A549 treated with dexamethasone at 1 μM for 4 hours (cell line): ENCODE measurements at places on chromosomes 4 and X. TPM values are rescaled to one million over a fixed set of nuclear protein-coding genes. Genes with fewer than 3 reads are reported as not detected.

Gene XG
- not detected in 5 replicates for total RNA-seq

Gene VEGFC
- 8.5 to 10.6 TPM (median 9.0 TPM) in 5 replicates for total RNA-seq

Gene BEX5
- total RNA-seq: not detected in 5 replicates

Gene KCNE5
- total RNA-seq: 0.13 to 0.15 TPM (median 0.13 TPM) in 3 of 5 replicates, not detected in the others

Gene IRAK1
- total RNA-seq: 184 to 233 TPM (median 221 TPM) in 5 replicates

Gene FGF5
- total RNA-seq: 0.11 to 0.31 TPM (median 0.12 TPM) in 5 replicates

Gene CCDC160
- 0.07 TPM in 2 of 5 replicates, not detected in the others for total RNA-seq

Gene TCEANC
- total RNA-seq: 0.60 to 1.3 TPM (median 0.79 TPM) in 5 replicates

Gene PCGF3
- total RNA-seq: 16.3 to 20.7 TPM (median 19.4 TPM) in 5 replicates

Gene AMELX
- not detected in 5 replicates for total RNA-seq

Gene SPATA18
- total RNA-seq: 3.4 to 5.1 TPM (median 4.6 TPM) in 5 replicates

Gene DUSP21
- total RNA-seq: not detected in 5 replicates

Gene USP27X
- 3.5 to 5.0 TPM (median 3.9 TPM) in 5 replicates for total RNA-seq

Gene SLC6A14
- total RNA-seq: 0.12 TPM in 1 of 5 replicates, not detected in the others

Gene PAK3
- total RNA-seq: 0.02 to 0.16 TPM (median 0.04 TPM) in 4 of 5 replicates, not detected in the other

Gene PLK4
- 13.5 to 19.2 TPM (median 16.5 TPM) in 5 replicates for total RNA-seq

Gene S100G
- not detected in 5 replicates for total RNA-seq

Gene CC2D2A
- total RNA-seq: 11.3 to 13.9 TPM (median 12.4 TPM) in 5 replicates

Gene CBR4
- 3.8 to 4.7 TPM (median 4.0 TPM) in 5 replicates for total RNA-seq

Gene RIPPLY1
- 0.11 TPM in 2 of 5 replicates, not detected in the others for total RNA-seq

Gene CORIN
- not detected in 5 replicates for total RNA-seq

Gene CXorf65
- total RNA-seq: not detected in 5 replicates

Gene ZCCHC12
- total RNA-seq: 0.19 to 0.38 TPM (median 0.24 TPM) in 5 replicates

Gene TRIML2
- total RNA-seq: 32.4 to 48.9 TPM (median 38.8 TPM) in 5 replicates

Gene TCEAL7
- not detected in 5 replicates for total RNA-seq

Gene ZNF630
- total RNA-seq: 0.27 to 0.38 TPM (median 0.34 TPM) in 5 replicates

Gene GATA1
- total RNA-seq: not detected in 5 replicates

Gene ASMT
- 0.15 to 0.48 TPM (median 0.19 TPM) in 5 replicates for total RNA-seq

Gene PDGFRA
- total RNA-seq: 0.37 to 0.58 TPM (median 0.43 TPM) in 5 replicates

Gene BGN
- 0.06 to 0.08 TPM in 2 of 5 replicates, not detected in the others for total RNA-seq

Gene LINC00632
- 1.3 to 1.7 TPM (median 1.4 TPM) in 5 replicates for total RNA-seq

Gene SH3RF1
- 7.1 to 11.0 TPM (median 9.3 TPM) in 5 replicates for total RNA-seq

Gene ADAMTS3
- total RNA-seq: not detected in 5 replicates

Gene IGFBP7
- 188 to 304 TPM (median 228 TPM) in 5 replicates for total RNA-seq

Gene TMEM150C
- total RNA-seq: 0.59 to 1.2 TPM (median 0.94 TPM) in 5 replicates

Gene WWC2
- 13.0 to 21.2 TPM (median 18.9 TPM) in 5 replicates for total RNA-seq
